ENCODE measurements at places on chromosomes 6 and 20.

GRCh38 chr20:62367136-62367632, at the start of gene LAMA5:
Gene LAMA5, minus strand, starts transcription at chr20:62367312. Its CDS starts 67 bp downstream, at chr20:62367245.
- no peak for DNase-seq

- no peak for DNase-seq
These were observed 310.4 kb downstream of the TFAP2B start for GRCh38 chr6:51129043-51129442.

GRCh38 chr6:144284783-144285547, at the start of gene UTRN:
Gene UTRN, plus strand, starts transcription at chr6:144285335. Its CDS starts 6,494 bp downstream, at chr6:144291829.
- DNase-seq = peak; percentile 29

GRCh38 chr6:108581237-108581931, 20.7 kb downstream of the FOXO3 start:
- no peak for DNase-seq

- DNase-seq = no peak
These were observed 36.9 kb upstream of the NT5E start for GRCh38 chr6:85412911-85413430.

- DNase-seq = no peak
These were observed 10.3 kb upstream of the RNF24 start for GRCh38 chr20:4025679-4026078.

- no peak for DNase-seq
These were observed 1.7 kb upstream of the TMEM170B start for GRCh38 chr6:11535801-11536230.

- DNase-seq = no peak
These were observed 14.1 kb upstream of the CPNE5 start for GRCh38 chr6:36853325-36853724.

GRCh38 chr6:124056407-124057334, 253.0 kb downstream of the NKAIN2 start:
- no peak for DNase-seq

- no peak for DNase-seq
These were observed 26.4 kb downstream of the ZNF391 start for GRCh38 chr6:27414996-27415395.

GRCh38 chr6:26554447-26554696, 16.2 kb downstream of the HMGN4 start:
- DNase-seq = no peak

DNA sequence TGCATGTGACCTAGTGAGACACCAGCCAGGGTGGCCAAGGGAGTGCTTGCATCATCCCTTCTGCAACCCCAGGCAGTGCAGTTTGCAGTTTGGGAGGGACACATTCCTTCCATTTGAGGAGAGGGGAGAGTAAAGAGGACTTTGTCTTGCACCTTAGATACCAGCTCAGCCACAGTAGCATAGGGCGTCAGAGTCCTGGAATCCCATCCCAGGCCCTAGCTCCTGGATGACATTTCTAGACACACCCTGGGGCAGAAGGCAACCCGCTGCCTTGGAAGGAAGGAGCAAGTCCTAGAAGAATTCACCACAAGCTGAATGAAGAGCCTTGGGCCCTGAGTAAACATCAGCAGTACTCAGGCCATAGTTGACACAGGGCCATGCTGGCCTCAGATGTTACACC, 680.4 kb upstream of the IMPG1 start:
- DNase-seq = no peak

DNA sequence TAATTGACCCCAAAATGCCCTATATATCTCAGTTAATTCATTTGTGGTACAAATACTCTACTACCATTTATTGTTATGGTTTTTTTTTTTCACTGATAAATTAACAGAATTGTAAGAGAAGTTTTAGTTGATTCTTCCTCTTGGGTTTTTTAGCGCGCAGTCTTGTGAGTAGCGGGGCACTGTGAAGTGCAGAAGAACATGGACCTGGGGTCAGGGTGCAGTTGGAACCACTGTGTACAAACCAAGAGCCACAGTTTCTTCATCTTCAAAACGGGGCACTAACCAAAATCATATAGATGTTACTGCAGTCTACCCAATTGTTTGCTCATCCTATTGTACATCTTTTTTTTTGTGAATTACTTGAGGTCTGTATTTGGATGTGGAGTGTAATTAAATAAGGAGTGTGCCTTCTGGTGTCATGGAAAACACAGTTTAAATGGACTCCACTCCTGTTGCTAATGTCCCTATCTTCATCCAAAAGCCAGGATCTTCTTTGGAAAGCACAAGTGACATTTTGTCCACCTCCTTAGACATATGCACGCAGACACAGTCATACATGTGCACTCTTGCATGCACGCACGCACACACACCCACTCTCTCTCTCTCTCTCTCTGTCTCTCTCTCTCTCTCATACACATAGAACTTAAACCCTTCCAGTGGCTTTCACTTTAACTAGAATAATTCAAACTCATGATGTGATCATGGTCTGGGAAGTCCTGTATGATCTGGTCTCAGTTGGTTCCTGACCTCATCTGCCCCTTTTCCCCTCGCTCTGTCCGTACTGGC, 51.5 kb downstream of the AFDN start:
- no peak for DNase-seq

GRCh38 chr6:89840538-89840937, 10.9 kb downstream of the CASP8AP2 start:
- DNase-seq = no peak

GRCh38 chr20:22449188-22449973, 135.0 kb downstream of the FOXA2 start:
- DNase-seq = no peak

GRCh38 chr6:142551274-142551811, 249.5 kb downstream of the ADGRG6 start:
- DNase-seq = peak; percentile 27

DNA sequence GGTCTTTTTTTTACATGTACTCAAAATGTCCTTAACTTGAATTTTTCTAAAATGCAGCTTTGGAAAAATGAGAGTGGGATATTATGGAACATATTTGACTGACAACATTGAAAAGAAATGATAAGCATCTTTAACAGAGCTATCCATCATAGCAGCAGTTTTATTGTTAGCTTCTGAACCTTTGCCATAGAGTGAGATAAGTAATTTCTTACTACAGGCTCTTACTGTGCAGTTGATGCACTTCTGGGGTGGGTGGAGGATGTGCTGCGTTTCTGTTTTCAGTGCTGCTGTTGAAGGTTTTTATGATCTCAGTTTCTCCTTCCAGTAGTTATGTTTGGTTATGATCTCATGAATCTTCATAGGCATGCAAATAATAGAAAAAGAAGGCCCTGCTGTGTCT, 267.0 kb downstream of the TMEM242 start:
- no peak for DNase-seq

DNA sequence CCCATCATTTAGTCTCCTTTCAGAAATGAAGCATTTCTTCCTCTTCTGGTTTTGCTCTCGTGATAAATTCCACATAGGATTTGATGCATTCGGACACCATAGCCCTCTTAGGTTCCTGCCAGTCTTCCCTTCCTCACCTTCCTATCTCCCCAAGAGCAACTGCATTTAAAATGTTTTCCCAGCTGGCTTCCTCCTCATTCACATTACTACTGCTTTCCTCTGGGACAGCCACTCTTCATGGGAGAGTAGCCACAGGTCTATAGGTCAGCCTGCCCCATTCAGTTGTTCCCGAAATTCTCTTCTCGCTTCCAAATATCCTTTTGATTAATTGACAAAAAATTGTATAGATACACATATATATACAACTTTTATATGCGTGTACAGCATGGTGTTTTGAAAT, 214.2 kb upstream of the PDE10A start:
- DNase-seq = no peak

GRCh38 chr6:138596591-138596990, 97.3 kb upstream of the NHSL1 start:
- DNase-seq = no peak

DNA sequence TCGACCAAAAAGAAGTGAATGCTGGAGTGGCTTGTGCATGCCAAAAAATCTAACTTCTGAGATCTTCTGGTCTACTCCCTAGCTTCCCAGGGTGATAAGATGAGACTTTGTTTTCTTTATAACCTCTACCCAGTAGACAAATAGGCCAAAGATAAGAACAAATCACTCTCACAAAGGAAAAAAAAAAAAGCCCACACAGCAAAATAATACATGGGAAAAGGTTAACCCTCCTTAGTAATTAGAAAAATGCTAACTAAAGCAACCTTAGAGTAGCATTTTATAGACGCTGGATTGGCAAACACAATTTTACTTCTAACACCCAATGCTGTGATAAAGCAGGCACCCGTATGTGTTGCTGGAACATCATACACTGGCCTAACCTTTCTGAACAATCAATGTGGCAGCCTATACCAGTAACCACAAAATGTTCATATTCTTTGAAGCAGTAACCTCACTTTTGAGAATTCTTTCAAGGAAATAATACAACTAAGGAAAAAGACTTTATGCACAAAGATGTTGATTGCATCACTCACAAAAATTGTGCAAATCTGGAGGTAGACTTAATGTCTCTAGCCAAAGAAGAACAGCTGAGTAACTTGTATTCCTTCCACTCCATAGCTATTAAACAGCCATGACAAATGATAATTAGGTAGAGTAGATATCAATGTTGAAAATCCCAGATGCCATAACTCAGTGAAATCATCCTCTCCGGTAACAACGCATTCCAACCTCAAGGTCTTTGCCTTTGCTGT, 116.3 kb upstream of the QKI start:
- DNase-seq = no peak

DNA sequence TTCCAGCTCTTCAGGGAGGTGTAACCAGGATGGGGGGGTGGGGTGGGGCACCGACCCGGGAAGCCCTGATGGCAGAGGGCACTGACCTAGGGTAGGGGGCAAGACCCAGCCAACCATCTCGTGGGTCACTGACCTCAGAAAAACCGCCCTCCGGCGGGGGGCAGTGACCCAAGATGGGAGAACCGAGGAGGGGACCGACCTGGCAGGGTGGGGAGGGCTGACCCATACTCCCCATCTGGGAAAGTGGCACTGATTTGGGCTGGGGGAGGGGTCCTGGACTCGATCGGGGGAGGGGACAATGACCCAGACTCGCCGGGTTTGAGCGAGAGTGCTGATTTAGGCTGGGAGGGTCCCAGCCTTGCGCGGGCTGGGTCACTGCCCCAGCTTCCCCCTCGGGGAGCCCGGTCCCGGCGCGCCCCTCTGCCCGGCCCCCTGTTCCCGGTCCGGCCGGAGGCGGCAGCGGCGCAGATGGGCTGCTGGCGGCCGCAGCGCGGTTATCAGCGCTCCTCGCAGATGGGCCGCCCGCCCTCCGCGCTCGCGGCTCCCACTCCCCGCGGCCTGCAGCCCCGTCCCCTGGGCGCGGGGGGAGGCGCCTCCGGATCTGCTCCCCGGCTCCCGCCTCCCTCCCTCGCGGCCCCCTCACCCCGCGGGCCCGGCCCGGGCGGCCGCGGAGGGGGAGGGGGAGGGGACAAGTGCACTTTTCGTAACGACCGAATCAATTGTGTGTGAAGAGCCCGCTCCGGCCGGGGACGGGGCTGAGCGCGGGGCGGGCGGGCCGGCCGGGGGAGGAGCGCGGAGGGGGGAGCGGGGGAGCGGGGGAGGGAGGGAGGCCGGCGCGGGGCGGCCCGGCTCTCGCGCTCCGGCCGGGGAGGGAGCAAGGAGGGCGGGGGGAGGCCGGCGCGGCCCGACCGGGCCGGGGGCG, 2.2 kb downstream of the NOL4L start:
- DNase-seq = peak; percentile 31

DNA sequence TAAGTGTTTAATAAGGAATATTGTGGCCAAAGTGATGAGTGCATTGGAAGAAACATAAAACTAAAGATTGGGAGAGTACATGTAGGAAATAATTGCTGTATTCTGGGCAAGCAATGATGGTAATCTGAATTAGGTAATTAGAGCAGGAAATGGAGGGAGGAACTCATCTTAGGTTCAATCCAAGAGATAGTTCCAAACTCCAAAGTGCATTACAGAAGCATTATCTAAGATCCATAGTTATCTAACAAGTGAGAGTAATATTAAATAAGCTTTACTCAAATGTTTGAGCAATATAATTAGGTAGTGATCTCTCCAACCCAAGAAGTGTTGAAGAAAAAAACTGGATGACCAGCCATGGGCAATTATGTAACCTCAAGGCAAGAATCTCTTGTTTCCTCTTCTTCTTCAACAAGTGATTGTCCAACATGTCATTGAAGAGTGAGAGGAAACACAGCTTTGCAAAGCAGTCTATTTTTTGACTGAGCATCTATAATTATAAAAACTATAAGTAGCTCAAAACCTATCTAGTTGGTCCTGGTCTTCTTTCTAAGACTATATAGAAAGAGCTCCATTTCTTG, 181.2 kb upstream of the TNFAIP3 start:
- DNase-seq = no peak

GRCh38 chr20:22403632-22404361, 180.6 kb downstream of the FOXA2 start:
- no peak for DNase-seq

DNA sequence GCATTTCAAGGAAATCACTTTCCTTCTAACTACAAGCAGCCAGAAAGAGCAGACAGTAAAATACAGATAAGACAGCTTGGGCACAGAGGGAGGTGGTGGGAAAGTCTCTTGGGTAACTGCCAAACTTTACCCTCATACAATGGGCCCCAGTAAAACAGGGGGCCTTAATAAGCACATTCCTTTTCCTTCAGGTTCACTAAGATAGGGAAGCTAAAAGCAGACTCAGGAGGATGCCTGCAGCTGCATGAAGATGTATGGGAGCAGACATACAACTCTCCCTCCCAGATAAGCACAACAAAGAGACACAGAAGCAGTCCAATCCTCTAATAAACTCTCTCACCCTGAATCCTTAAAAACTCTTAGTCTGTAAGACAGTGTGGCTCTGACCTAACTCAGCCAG, 49.0 kb downstream of the SIM1 start:
- DNase-seq = no peak

DNA sequence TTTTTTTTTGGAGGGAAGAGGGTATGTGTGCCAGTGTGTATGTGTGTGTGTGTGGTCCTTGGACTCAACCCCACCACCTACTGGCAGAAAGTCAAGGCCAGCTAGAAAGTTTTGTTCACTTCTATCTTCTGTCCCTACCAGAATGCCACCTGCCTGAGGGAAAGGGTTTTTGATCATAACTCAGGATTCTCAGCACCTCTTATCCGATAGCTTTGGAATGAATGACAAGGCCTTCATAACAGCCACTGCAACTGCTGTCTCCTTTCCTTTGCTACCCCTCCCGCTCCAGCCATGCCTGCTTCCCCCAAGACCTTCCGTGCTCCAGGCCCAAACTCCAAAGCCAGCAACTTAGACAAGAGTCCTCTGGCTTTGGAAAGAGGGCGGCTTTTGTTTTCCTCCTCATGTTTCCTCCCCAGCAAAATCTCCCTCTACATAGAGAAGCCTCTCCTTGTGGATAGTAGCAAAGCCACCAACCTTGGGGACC, 18.7 kb downstream of the BTN3A1 start:
- DNase-seq = peak; percentile 13

DNA sequence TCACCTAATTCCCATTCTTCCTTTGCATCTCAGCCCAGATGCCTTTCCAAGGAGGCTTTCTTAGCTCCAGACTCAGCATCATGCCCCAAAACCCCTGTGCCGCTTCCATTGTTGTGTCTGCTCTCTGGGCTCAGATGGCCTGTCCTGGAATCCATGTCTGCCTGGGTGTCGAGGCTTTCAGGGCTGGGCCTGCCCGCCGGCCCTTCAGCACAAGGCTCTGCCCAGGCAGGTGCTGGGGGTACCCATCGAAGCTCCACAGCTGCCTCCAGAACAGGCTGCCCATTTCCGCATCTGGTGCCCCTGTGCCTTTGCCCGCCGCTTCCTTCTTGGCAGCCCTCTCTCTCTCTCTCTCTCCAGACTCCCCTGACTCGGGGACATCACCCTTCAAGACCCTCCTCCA, 1.2 kb downstream of the CPXM1 start:
- DNase-seq = no peak

Data from CD4-positive, alpha-beta T cell treated with Interleukin-1 beta for 1 hour (primary cell).